ENCODE measurements at places on chromosomes 16 and 17.

GRCh38 chr17:76735586-76736348 lies 1.4 kb downstream of the SRSF2 start:
- no peak for DNase-seq

GRCh38 chr17:69147460-69147859 lies 5.8 kb upstream of the ABCA6 start:
- no peak for DNase-seq

GRCh38 chr16:56355221-56355620 lies 70.1 kb downstream of the AMFR start:
- no peak for DNase-seq

- DNase-seq, result no peak
Observed at GRCh38 chr17:74337834-74338500, 11.9 kb downstream of the KIF19 start.

GRCh38 chr17:50356418-50356817 lies 10.5 kb downstream of the XYLT2 start:
- DNase-seq, result no peak

Measured in GM04504 (cell line).